Stimulated activated CD4-positive, alpha-beta T cell treated with anti-CD3 and anti-CD28 coated beads, Interleukin-15, amount 100 ng/mL, for 1 hour (primary cell): ENCODE measurements at places on chromosomes 12 and 14.
A peak's percentile ranks its signal among the peaks of the same experiment; 100 is the strongest.

GRCh38 chr14:94903883-94904282 is 134.0 kb upstream of the GSC start:
- no peak for DNase-seq

DNA sequence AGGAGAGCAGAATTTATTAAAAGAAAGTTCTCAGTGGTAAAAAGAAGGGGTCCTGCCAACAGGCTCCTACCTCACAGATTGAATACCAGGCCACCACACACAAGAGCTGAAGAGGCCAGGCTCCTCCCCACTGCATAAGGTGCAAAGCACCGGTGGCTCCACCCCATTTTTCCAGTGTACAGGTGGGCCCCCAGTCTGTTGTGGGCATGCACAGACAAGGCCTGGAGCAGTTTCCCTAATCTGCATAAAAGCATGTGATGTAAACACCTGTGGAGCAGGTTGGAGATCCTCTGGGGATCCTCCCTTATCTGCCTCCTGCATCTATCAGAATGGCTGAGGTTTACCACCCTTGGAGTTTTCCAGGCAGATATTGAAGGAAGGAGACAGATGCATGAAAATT is 45.7 kb upstream of the PDZRN4 start:
- no peak for DNase-seq

GRCh38 chr14:55329999-55330710 is 58.9 kb downstream of the FBXO34 start:
- no peak for DNase-seq

- DNase-seq: no peak
Measured at GRCh38 chr14:28608851-28609828, 157.4 kb upstream of the FOXG1 start.

DNA sequence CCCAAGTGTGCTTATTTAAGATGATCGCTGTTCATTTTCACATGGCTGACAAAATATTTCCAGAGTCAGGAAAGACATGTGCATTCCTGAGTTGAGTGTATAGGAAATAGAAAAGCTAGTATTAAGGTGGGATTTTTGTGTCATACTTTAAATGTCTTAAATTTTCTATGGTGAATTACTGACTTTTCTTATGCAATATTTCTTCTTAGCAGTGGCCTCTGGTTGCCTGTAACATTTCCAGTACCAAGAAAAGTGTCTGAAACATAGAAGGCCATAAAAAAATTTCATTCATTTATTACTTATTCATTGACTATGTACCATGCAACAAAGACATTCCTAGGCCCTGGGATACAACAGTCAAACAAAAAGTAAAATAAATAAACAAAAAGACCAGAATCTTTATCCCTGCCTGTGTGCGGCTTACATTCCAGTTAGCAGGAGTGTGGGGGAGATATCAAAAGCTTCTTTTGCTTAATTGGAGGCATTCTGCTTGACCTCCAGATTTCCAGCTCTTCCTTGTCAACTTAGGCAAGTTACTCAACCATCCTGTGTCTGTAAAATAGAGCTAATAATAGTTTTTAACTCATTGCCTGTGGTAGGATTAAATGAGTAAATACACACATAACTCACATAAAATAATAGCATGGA is 216.3 kb upstream of the FLRT2 start:
- DNase-seq: no peak

DNA sequence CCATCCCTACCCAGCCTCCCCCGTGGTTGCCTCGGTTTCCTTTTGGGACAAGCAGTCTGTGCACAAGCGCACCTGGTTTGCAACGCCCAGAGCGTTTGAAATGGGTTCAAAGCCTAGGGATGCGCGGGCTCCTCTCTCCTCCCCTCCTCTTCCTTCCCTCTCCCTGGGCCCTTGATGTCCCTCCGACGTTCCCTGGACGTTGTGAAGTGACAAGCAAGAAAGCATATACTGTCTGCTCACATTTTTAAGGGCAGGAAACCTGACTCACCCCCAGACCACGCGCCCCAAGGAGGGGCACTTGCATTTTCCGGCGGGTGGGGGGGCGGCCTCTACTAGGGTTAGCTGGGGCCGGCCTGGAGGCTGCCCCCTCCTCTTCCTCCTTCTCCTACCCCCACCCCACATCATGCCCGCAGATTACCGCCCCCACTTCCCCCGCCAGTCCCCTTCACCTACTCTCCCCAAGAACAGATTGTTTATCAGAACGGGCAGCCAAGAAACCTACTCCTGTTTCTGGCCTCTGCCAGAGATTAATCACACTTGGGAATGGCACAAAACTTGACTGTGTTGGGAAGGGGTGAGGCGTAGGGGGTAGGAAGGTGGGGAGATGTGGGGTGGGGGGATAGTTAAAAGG is 9.5 kb upstream of the IRF2BPL start:
- DNase-seq: peak; percentile 25

- no peak for DNase-seq
Measured at GRCh38 chr12:95681210-95681765, 109.3 kb downstream of the NTN4 start.

DNA sequence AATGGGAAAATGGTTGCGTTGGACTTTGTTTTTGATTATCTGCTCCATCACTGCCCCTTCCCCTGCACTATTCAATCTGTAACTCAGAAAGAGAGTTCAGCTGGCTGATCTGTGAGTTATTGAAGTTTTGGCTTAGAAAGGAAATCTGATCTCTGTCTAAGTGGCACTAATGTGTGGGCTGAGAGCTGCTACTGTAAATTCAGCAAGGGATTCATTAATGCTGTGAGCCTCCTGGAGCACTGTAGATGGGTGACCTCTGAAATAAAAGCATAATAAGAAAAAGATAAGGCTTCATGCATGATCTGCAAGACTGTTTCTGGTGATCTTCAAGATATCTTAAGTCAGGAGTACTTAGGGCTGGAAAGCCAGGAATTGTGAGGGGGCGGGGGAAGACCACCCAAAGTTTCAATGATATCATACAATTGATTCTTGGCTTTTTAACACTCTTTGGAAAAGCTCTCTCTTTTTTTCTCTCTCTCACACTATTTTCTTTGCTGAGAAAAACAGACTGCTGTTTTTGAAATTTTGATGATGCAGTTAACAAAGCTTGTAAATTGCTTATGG is 101.1 kb downstream of the C12orf75 start:
- no peak for DNase-seq

- no peak for DNase-seq
Measured at GRCh38 chr12:64706306-64706705, 52.9 kb downstream of the GNS start.

DNA sequence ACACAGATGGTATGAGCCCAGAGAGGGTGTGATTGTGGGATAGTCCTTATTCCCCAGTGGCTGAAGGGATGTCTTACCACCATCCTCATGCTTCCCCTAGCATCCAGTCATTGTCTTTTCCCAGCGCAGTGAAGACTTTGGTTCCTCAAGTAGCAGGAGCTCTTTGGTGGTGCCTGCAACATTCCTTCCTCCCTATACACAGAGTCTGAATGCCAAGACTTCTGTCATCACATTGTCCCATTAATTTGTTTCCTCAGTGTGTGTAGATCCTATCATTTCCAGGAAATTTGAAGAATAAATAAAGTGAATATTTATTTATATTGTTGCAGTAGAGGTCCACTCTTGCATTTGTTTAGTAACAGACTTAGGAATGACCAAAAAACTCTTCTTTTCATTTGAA is 147.2 kb downstream of the DACT1 start:
- DNase-seq: no peak

DNA sequence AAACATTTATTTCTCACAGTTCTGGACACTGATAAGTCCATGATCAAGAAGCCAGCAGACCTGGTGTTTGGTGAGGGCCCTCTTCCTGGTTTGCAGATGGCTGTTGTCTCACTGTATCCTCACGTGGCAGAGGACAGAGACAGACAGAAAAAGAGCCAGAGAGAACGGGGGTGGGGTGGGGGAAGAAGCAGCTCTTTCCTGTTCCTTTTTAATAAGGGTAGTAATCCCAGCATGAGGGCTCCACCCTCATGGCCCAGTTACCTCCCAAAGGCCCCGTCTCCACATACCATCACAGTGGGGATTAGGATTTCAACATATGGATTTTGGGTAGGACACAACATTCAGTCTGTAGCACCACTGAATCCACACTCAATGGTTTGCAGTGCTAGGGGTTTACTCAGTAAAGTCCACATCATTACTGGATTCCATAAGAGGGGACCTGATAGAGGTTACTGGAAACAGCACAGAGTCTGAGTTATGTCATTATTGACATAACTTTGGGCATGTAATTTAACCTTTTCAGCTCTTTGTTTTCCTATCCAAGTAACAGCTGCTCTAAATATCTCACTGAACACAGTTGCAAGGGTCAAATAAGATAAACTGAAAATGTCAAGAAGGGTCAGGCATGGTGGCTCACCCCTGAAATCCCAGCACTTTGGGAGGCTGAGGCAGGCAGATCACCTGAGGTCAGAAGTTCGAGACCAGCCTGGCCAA is 53.2 kb downstream of the RPAP3 start:
- no peak for DNase-seq

DNA sequence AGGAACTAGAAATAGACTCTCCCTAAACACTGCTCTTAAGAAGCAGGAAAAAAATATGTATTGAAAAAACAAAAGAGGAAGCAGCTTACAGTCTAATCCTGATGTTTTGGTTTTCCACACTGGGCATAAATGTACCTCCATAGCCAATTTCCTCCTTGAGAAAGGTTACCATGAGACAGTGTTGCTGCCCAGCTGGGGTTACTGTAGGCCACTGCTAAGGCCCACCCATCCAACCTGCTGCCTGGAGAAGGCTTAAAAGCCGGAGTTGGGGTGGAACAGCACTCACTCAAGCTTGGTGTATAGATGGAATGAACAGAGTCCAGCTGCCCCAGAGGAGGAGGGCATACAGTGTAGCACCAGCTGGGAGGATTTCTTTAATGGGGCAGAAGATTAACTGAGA is 41.1 kb downstream of the ERG28 start:
- DNase-seq: no peak

- no peak for DNase-seq
Measured at GRCh38 chr14:51004352-51004800, 60.1 kb upstream of the PYGL start.

GRCh38 chr12:2126676-2127406 is 74.1 kb downstream of the CACNA1C start:
- no peak for DNase-seq

DNA sequence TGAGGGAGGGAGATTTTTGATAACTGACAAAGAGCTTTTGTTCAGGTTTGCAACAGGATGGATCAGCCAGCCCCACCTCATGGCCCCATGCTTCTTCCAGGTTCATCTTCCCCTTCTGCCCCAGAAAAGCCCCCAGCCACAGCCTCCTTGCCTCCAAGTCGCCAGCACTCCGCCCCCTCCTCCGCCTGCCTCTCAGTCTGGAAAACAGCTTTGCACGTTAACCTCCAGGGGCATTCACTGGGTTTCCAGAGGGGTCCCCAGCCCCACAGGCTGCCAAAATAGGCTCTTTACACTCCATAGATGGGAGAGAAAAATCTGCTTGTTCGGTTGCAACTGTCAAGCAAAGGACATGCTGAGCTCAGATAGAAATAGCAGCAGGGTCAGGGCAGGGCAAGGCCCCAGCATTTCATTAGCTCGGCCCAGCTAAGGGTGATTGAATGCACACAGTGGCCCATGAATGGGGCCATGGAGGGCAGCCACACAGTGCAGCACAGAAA is 253.6 kb downstream of the ZFP36L1 start:
- no peak for DNase-seq

DNA sequence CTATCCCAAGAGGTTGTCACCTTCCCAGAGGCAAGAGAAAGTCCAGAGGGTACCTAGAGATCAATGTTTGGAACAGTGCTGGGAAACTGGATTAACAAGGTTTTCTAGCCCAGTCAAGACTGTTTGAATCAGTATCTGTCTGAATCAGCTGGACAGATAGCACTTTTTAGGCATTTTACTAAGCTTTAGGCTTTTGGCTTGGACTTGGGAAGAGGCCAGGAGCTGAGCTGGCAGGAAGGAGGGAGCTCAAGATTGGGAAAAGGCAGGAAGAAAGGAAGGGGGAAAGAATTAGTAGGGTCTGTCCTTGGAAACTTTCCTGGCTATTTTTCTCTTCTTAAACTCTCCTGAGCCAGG is 8.3 kb downstream of the IKZF4 start:
- DNase-seq: no peak

- DNase-seq: no peak
Measured at GRCh38 chr12:29593001-29593400, 95.5 kb upstream of the OVCH1 start.

- no peak for DNase-seq
Measured at GRCh38 chr12:89166525-89166934, 185.8 kb downstream of the DUSP6 start.

DNA sequence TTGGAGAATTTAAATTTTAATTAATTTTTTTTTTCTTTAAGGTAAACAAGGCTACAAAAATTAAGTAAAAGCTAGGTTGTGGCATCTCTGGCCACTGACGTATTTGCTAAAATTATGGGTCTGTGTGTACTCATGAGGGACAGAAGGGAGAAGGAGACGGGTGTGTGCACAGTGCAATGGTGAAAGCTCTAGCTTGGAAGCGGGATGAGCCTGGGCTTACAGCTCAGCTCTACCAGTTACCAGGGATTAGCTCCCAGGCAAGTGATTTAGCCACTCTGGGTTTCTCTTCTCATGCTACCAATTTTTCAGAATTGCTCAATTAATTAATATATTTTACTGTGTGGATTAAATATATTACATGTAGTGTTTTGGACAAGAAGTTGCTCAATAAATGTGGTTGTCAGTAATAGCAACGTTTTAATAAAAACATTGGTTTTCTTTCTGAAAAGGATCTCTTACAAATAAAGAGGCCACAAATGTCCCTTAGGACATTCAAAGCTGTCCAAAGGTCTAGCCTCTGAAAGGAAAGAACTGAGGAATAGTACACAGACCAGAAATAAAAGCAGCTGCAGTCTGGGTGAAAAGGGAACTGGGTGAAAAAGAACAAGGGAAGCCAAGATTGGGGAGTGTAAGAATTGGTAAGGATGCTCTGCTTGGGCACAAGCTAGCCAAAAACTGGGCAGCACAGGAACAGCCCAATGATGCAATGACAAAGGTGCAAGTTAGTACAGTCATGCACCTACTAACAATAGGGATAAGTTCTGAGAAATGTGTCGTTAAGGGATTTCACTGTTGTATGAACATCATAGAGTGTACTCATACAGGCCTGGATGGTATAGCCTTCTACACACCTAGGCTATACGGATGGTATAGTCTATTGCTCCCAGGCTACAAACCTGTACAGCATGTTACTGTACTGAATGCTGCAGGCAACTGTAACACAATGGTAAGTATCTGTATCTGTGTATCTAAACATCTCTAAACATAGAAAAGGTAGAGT is 61.7 kb downstream of the FERMT2 start:
- no peak for DNase-seq

GRCh38 chr14:101336183-101336582 is 225.1 kb upstream of the DIO3 start:
- DNase-seq: no peak

- DNase-seq: no peak
Measured at GRCh38 chr14:39731912-39732311, 299.7 kb upstream of the FBXO33 start.

DNA sequence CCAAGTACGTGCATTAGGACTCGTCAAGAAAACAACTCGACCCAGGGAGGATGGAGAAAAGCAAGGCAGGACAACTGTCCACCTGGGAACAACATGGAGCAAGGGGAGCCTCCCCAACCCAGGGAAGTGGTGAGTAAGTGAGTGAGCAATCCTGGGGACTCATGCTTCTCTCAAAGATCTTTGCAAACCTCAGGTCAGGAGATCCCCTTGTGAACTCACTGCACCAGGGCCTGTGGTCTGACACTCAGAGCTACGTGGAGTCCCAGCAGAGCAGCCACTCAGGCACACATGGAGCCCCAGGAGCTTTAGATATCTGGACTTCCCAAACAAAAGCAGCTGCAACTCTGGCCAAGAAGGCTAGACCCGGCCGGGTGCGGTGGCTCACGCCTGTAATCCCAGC is 12.2 kb upstream of the OR5AU1 start:
- no peak for DNase-seq

- DNase-seq: no peak
Measured at GRCh38 chr14:61099216-61099835, 118.3 kb downstream of the SLC38A6 start.
